ENCODE measurements at places on chromosomes 1 and 21.

DNA sequence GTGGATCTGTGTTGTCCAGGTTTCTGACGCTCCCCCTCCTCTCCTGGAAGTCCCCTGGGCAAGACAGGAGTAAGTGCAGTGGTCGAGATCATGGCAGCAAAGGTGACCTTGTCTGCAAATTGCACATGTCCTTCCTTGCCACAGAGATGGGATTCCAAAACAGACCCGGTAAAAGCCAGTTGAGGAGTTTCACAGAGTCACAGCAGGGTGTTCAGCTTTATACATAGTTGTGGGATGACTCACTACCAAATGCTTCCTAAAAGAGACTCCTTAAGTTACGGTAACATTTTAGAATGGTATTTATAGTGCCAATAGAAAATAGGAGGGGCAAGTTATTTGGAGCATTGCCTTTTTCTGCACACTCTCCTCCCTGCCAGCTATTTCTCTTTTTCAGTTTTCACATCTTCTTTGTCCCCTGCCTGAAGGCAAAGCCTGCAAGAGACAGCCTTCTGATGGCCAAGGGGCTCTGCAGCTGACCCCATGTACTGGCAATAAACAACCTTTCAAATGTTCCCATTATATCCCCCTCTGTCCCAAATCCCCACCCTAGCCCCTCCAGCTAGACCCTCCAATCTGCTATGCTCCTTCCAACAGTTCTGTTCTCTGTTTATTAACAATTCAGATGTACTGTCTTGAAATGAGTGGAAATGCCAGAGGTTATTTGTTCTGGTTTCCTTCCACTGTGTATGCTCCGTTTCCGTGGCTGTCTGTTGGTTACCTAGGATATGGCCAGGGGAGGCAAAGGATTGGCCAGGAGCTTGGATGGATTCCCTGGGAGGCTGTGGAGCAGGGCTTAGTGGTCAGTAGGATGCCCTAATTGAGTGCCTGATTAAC, 115.0 kb downstream of the TGFB2 start:
- no peak for DNase-seq

GRCh38 chr1:215076322-215076721, 6.2 kb upstream of the KCNK2 start:
- peak; percentile 49 for DNase-seq

GRCh38 chr1:9413877-9414213, 121.2 kb downstream of the SPSB1 start:
- no peak for DNase-seq

GRCh38 chr1:183137782-183138181, 48.3 kb upstream of the LAMC2 start:
- no peak for DNase-seq

- no peak for DNase-seq
Measured at GRCh38 chr1:28913786-28914227, 562 bp upstream of the EPB41 start.

Data from endothelial cell (in vitro differentiated cells).